ENCODE measurements at places on chromosomes 13 and 19. TPM values are rescaled to one million over a fixed set of nuclear protein-coding genes. Genes with fewer than 3 reads are reported as not detected.

- no peak overlapping the region for H3K4me3 ChIP-seq
- H3K36me3 ChIP-seq = no peaks in the 10 kb centered on the region
- no peak for DNase-seq
- no peak overlapping the region for H3K27ac ChIP-seq
Measured at GRCh38 chr19:5417495-5418436, 37.5 kb upstream of the ZNRF4 start.

- H3K36me3 ChIP-seq = no peaks in the 10 kb centered on the region
- DNase-seq = no peak
- no peaks in the 10 kb centered on the region for H3K4me1 ChIP-seq
- no peak overlapping the region for H3K27ac ChIP-seq
- H3K4me3 ChIP-seq = no peak overlapping the region
Measured at GRCh38 chr19:4298810-4299550, 3.2 kb downstream of the TMIGD2 start.

DNA sequence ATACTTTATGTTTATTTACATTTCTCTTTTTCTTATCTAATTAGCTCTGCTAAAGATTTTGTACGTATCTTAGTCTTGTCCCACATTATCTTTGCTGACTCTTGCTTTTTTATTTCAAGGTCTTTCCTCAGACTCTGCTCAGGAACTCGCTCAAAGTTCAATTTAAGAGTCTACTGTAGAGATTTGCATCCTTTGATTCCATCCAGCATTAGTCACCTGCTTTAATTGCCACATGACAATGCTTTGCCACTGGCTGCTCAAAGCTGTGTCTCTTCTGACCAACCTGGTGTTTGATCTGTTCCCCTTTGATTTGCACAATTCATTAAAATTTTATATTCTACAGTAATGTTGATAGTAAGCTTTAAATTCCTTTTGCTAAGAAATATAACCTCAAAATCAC, 157.9 kb upstream of the FREM2 start:
- peak; percentile 46 for DNase-seq
- no peaks in the 10 kb centered on the region for H3K27me3 ChIP-seq
- H3K27ac ChIP-seq = peak overlapping the region; percentile 46
- H3K4me1 ChIP-seq = no peaks in the 10 kb centered on the region
- H3K4me3 ChIP-seq = no peak overlapping the region

DNA sequence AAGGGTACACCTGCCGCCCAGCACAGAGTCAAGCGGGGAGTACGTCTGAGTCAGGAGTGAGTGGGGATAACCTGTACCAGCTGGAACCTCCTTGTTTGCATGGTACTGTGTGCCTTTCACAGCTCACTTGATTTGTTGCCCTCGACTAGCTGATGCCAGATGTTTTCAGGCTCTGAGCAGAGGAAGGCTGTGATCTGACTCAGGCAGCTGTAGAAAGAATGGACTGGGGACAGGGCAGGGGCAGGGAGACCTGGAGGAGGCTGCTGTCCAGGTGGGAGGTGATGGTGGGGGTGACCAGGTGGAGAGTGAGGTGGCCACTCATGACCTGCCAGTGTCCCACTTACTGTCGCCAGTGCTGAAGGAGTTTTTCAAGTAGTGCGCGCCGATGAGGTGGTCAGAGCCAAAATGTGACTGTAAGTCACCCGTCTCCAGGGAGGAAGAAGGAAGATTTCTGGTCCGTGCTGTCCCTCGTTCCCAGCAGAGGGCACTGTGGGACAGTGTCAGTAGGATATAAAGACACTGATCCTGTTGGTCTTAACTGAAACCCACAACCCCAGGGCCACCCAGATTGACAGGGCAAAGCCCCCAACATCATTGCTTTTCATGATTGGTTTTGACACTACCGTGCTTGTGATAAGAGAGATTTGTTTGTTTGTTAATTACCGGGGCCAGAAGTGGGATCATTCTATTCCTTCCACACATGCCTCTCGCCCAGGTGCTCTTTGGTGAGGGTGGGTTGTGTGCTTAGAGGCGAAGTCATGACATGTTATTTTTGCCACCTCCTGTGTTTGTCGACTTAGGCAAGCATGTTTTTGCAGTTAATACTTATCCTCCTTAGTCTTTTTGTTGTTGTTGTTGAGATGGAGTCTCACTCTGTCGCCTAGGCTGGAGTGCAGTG, 128.4 kb downstream of the DPF1 start:
- H3K27me3 ChIP-seq = no peaks in the 10 kb centered on the region
- peak; percentile 78 for DNase-seq
- no peaks in the 10 kb centered on the region for H3K4me1 ChIP-seq
- H3K4me3 ChIP-seq = no peak overlapping the region
- H3K27ac ChIP-seq = no peak overlapping the region

- no peak for DNase-seq
- H3K36me3 ChIP-seq = no peaks in the 10 kb centered on the region
- H3K4me1 ChIP-seq = no peaks in the 10 kb centered on the region
- no peaks in the 10 kb centered on the region for H3K27me3 ChIP-seq
- H3K4me3 ChIP-seq = no peak overlapping the region
- no peak overlapping the region for H3K27ac ChIP-seq
Measured at GRCh38 chr19:45354241-45354842, 13.8 kb downstream of the KLC3 start.

DNA sequence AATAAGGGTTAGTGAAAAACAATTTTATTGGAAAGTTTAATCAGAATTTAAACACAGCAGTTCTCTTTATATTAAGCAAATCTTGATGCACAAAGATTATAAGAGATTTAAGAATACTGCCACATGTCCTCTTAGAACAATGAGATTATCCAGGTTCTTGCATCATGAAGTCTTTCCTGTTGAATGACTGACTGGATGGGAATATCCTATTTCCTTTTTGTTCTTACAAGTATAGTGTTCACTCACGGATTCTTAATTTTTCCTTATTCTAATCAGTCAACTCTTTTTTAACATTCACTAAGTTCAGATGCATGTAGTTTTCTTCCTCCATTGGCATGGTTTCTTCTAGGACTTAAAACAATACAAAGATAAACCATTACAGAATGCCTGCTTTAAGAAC, 10.1 kb downstream of the URI1 start:
- no peak for DNase-seq
- no peaks in the 10 kb centered on the region for H3K27me3 ChIP-seq
- no peaks in the 10 kb centered on the region for H3K36me3 ChIP-seq
- H3K4me1 ChIP-seq = no peaks in the 10 kb centered on the region

DNA sequence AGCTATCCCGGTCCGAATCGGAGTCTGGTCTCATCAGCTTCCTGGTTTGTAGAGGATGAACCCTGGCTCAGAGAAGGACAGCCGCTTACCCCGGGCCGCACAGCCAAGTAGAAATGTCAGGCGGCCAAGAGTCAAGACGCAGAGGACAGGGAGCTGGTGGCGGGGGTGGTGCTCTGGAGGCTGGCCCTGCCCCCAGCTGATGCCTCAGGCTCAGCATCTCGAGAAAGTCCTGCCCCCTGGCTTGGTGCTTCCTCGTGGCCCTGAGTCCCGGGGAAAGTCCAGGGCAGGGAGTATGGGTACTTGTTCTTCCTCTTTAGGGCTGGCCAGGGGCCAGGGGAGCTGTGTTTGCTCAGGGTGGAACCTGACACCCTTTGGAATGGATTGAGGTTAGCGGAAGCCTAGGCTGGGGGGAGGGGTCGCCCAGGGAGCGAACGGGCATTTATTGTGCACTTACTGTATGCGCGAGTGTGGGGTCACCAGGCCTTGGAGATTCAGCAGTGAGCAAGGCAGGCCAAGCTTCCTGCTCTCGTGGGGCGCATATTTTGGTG, 2.2 kb downstream of the TJP3 start:
- peak overlapping the region; percentile 65 for H3K27ac ChIP-seq
- DNase-seq = peak; percentile 90
- H3K4me3 ChIP-seq = no peak overlapping the region
- H3K4me1 ChIP-seq = peaks cover 6% of the 10 kb centered on the region

GRCh38 chr13:90493667-90494066, 853.8 kb upstream of the MIR17HG start:
- H3K27ac ChIP-seq = no peak overlapping the region
- H3K27me3 ChIP-seq = no peaks in the 10 kb centered on the region

- H3K36me3 ChIP-seq = no peaks in the 10 kb centered on the region
- no peak overlapping the region for H3K27ac ChIP-seq
- H3K27me3 ChIP-seq = no peaks in the 10 kb centered on the region
Measured at GRCh38 chr19:17579661-17580244, 24.3 kb downstream of the COLGALT1 start.

GRCh38 chr19:43651758-43652545, 12.3 kb upstream of the CADM4 start:
- no peaks in the 10 kb centered on the region for H3K4me1 ChIP-seq
- H3K27ac ChIP-seq = no peak overlapping the region
- no peaks in the 10 kb centered on the region for H3K36me3 ChIP-seq
- peak; percentile 78 for DNase-seq

- H3K4me3 ChIP-seq = no peak overlapping the region
- no peaks in the 10 kb centered on the region for H3K4me1 ChIP-seq
- no peaks in the 10 kb centered on the region for H3K27me3 ChIP-seq
- DNase-seq = no peak
- no peaks in the 10 kb centered on the region for H3K36me3 ChIP-seq
Measured at GRCh38 chr13:79307433-79307861, 98.6 kb downstream of the RBM26 start.

The ZNF91 gene
- total RNA-seq = 68.3 TPM

DNA sequence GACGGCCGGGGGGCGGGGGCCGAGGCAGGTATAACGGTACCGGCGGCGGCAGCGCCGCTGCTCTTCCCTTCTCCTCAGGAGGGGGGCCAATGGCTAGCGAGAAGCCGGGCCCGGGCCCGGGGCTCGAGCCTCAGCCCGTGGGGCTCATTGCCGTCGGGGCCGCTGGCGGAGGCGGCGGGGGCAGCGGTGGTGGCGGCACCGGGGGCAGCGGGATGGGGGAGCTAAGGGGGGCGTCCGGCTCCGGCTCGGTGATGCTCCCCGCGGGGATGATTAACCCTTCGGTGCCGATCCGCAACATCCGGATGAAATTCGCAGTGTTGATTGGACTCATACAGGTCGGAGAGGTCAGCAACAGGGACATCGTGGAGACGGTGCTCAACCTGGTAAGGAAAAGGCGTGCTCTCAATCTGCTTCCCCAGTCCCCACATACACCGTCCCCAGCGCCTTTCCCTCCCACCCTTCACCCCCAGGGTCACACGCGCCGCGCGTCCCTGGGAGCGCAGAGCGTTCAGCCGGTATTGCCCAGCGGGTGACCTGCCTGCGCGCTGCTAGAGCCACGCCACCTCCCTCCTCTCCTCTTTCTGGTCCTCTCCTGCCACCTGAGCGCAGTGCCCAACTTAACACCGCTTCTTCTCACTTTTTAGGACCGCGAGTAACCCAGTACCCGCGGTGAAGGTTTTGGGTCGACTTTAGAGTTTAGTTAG, 814 bp downstream of the NBEA start:
- peak overlapping the region; percentile 96 for H3K4me3 ChIP-seq
- no peak overlapping the region for H3K27ac ChIP-seq

DNA sequence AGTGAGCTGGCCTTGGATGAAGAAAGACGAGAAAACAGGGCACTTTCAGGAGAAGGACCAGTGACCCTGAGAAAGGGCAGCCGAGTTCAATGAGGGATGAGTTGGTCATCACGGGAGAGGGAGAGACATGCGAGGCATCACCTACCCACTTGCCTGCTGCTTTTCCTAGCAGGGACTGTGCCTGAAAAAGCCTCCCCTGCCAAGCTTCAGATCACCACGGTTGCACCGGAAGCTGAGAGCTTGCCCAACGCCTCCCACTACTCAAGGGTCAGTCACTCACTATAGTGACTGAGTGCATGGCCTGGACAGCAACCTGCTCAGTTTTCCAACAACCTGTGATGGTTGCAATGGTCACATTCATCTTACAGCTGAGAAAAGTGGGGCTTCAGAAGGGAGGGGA, 12.6 kb upstream of the EPHX3 start:
- H3K4me1 ChIP-seq = peaks cover 27% of the 10 kb centered on the region
- no peak overlapping the region for H3K27ac ChIP-seq
- no peaks in the 10 kb centered on the region for H3K27me3 ChIP-seq
- no peak for DNase-seq
- no peak overlapping the region for H3K4me3 ChIP-seq
- H3K36me3 ChIP-seq = no peaks in the 10 kb centered on the region

DNA sequence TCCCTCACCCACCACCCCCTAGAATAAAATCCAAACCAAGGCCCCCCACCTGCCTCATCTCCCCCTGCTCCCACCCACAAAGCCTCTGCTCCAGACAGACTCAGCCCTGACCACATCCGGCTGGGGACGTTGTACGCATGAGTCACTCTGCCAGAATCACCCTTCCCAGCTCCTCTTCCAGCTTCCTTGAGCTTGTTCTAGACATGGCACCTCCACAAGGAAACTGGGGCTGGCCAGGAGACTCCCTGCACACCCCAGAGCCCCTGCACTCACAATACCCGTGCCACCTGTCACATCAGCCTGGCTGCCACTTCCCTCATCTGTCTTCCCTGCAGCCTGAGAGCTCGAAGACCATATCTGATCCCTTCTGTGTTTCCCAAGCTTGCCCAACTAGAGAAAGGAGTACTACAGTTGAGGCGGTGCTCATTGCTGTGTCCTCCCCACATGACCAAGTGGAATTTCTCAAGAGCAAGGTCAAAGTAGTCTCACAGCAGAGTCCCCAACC, 9.7 kb downstream of the DEDD2 start:
- H3K27ac ChIP-seq = no peak overlapping the region
- no peaks in the 10 kb centered on the region for H3K36me3 ChIP-seq
- H3K4me3 ChIP-seq = no peak overlapping the region
- no peak for DNase-seq
- no peaks in the 10 kb centered on the region for H3K27me3 ChIP-seq
- H3K4me1 ChIP-seq = no peaks in the 10 kb centered on the region

GRCh38 chr13:61029064-61029463, 386.6 kb downstream of the PCDH20 start:
- H3K36me3 ChIP-seq = no peaks in the 10 kb centered on the region
- H3K4me1 ChIP-seq = no peaks in the 10 kb centered on the region
- no peak for DNase-seq
- H3K27me3 ChIP-seq = no peaks in the 10 kb centered on the region
- no peak overlapping the region for H3K4me3 ChIP-seq
- no peak overlapping the region for H3K27ac ChIP-seq

The WTIP gene
- 29.3 TPM for total RNA-seq

The LYPD5 gene
- 0.20 TPM for total RNA-seq

The WDR88 gene
- total RNA-seq = not detected

GRCh38 chr13:40109351-40109844, 453.9 kb downstream of the COG6 start:
- peak overlapping the region; percentile 28 for H3K27ac ChIP-seq
- no peak overlapping the region for H3K4me3 ChIP-seq
- no peaks in the 10 kb centered on the region for H3K36me3 ChIP-seq
- DNase-seq = peak; percentile 34

The NPHS1 gene
- 0.36 TPM for total RNA-seq

DNA sequence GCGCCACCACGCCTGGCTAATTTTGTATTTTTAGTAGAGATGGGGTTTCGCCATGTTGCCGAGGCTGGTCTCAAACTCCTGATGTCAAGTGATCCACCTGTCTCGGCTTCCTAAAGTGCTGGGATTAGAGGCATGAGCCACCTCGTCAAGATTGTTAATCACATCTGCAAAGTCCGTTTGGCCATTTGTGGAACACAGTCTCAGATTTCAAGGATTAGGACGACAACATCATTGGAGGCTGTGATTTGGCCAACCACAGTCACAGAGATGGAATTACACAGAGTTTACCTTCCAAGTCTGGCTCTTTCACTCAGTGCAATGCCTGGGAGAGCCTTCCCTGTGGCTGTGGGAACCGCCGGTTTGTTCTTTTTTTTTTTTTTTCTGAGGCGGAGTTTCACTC, 17.8 kb downstream of the SULT2B1 start:
- H3K27me3 ChIP-seq = no peaks in the 10 kb centered on the region
- DNase-seq = no peak

Data from hepatocyte (in vitro differentiated cells).